NCI-H345 (cell line): ENCODE measurements at places on chromosomes 7 and 10.

DNA sequence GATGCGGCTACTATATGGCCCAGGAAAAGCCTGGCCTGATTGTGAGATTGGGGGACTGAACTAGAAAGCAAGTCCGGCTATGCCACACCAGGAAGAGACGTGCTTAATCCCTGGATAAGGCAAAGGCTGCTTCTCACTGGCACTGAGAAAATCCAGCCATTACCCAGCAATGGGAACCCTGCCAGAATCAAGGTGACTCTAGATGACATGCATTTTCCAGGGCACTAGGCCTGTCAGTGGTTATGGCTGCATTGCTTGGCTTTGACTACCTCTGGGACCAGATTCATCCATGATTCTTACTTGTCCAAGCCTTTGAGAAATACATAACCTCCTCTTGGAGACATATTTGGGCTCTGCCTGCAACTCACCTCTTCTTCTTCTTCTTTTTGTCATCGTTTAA is 317.2 kb downstream of the GRID1 start:
- no peak for DNase-seq

DNA sequence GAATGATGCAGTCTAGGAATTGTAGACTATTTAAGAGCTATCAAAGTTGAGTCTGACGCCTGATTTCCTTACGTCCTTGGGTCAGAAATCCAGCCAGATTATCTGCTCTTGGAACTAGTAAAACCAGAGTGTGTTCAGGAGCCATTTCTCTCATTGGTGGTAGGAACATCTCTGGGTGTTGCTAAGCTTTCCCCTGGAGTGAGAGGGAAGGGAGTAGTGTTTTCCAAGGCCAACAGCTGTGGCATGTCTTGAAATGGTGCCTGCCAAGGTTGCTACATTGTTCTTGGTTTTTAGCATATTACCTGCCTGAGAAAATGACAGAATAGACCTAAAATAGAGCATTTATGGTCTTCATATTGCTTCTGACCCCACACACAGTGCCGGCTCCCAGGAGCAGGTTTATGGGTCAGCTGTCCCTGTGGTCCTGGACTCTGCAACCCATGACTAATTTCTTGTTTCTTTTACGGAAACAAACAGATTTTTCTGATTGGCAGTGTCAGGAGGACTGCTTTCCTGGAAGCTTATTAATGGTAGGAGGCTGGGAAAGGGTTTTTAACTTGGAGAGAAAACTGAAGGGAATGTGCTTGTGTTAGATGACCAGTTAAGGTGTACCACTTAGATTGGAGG is 17.5 kb downstream of the GBF1 start:
- no peak for DNase-seq

DNA sequence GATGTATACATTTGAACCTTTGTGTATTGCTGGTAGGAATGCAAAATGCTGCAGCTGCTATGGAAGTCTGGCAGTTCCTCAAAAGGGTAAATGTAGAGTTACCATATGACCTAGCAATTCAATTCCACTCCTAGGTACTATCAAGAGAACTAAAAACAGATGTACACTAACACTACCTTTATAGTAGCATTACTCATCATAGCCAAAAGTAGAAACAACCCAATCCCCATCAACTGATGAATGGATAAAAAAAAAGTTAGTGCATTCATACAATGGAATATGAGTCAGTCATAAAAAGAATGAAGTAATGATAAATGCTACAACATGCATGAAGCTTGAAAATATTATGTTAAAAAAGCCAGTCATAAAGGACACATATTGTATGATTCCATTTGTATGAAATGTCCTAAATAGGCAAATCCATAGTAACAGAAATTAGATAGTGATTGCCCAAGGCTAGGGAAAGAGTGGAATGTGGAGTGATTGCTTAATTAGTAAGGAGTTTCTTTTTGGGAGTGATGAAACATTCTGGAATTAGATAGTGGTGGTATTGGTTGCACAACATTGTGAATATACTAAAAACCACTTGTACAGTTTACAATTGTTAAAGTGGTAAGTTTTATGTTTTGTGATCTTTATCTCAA is 96.4 kb upstream of the AOAH start:
- DNase-seq: no peak

DNA sequence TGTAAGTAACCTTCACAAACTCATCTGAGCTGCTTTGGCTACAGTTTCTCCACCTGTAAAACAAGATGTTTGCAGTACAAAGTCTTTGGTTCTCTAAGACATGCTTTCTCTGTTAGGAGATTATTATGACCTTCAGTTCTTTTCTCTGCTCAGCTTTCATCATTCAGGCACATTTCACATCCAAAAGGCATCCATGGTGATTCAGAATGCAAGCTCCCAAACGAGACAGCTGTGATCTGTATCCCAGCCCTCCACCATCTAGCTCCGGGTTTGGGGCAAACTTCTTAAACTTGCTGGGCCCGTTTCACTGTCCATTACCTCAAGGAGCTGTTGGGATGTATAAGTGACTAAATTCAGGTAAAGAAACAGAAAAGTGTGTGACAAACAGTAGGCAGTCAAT is 95.8 kb upstream of the COL1A2 start:
- no peak for DNase-seq

DNA sequence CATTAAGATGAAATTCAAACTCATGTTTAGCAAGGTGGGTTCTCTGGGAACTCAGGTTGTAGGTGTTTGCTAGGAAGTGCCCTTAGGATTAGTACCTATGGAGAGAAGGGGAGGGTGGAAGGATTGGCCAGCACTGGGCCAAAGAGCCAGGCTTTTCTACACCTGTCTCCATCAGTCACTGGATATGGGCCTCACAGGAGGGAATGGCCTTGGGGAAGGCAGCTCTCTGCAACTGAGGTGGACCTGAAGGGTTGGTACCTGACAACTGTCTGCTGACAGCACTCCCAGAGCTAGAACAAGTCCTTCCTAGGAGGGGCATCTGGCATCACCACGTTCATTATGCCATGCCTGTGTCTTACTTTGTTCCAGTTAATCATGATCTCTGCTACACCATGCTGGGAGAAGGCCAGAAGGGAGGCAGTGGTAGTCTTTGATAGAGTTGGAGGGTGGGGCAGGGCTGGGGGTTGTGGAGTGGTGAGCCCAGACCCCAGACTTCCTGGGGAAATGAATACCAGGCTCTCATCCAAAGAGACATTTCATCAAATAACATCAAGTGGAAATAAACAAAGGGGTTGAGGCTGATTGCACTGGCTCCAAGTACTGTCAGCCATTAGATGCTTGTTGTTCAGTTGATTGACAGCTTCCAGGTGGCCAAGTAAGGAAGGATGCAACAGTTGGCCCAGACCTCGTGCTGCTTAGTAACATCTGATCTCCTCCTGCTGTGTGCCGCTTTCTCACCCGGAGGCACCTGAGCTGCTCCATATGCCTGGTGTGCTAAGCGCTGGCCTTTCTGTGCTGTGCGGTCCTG is 70.6 kb upstream of the PIK3CG start:
- DNase-seq: no peak

- DNase-seq: no peak
Observed at GRCh38 chr10:78533098-78533497, 499.4 kb downstream of the RPS24 start.

DNA sequence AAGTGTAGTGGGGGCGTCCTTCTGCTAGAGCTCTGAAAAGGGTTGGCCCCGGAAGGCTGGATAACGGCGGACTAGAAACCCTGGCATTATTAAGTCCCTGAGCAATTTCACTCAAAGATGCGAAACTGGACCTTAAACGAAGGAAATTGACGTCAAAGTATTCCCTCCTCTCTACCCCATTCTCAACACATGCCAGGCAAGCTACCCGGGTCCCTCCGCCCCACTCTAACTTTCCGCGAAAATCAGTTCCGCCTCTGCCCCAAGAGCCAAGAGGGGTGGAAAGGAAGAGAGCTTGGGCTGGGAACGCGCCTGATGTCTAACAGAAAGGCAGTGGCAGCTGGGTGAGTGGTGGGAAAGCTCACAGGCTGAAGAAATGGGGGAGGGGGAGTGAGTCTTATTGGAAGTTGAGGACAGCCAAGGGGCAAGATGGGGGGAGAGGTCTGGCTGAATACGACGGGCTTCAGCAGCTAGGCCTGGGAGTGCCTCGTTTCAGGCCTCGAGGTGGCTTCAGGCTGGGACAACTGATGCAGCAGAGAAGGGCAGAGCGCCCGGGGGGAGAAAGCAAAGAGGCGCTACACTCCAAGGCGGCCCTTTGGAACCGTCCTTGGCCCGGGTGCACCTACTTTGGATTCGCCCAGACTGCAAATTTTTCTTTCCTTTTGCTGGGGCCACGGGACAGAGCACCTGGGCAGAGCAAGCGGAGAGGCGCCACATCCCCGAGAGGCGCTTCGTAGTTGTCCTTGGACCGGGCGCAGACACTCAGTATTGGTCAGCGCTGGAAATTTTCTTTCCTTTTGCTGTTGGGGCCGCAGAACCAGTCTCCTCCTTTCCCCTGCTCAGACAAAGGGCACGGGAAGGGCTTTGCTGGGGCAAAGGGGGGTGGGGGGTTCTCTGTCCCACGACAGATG is 2.0 kb upstream of the FEZF1 start:
- no peak for DNase-seq

DNA sequence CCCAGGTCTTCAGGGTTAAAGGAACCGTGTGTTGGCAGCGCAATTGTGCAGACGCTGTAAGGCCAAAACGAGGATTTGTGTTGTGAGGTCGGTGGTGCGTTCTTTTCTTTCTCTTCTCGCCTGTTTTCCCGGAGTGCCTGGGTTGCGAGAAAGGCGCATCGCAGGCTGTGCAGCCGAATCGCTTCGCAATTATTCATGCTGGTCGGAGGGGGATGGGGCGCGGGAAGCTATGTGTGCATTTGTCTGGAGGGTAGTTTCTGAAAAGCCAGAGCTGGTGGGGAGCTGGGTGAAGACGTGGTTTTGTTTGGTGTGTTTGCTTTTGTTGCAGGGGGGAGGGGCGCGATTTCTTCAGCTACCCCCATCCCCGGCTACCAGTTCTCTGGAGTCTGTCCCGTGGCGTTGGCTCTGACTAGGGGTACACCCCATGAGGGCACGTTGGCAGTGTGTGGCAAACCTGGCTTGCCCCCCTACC is 2.1 kb downstream of the MXI1 start:
- peak; percentile 29 for DNase-seq

GRCh38 chr10:74967911-74968666 is 141.7 kb downstream of the KAT6B start:
- DNase-seq: peak; percentile 71

DNA sequence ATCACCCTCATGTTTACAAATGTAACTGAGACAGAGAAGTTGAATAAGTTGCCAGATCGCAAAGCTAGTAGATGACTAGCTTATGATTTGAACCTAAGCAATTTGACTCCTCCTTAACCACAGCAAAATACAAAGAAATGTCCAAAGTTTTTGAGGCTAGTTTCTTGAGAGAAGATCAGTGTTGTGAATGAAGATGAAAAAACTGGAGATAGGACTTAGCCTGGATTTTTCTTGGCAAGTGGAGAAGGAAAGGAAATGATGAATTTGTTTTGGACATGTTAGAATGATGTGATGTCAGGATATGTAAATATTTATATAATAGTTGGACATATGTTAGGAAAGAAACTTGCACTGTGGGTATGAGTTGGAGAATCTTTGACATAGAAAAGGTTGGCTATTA is 149.8 kb downstream of the LSMEM1 start:
- DNase-seq: no peak

DNA sequence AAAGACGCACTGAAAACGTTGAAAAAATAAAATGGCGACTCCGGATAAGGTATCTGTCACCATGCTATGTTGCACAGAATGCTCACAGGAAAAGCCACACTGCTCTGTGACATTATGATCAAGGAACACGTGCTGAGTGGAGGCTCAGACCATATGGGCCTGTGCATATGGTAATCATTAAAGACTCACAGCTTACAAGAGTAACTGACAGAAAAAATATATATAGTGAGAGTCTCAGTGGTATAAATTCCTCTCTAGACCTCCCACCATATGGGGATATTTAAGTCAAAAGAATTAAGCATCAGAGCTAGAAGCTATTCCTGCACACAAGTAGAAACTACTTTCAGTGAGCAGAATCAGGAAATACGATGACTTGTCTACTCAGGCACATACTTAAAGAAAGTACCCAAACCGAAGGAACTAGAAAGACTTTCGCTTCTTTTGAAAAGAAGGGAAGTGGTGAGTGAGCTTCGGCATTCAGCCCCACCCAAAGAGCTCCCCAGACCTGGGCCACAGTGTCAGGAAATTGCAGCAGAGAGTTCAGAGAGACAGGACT is 65.1 kb upstream of the MPP7 start:
- DNase-seq: no peak

- DNase-seq: no peak
Observed at GRCh38 chr10:76444034-76444800, 1012.8 kb downstream of the LRMDA start.

DNA sequence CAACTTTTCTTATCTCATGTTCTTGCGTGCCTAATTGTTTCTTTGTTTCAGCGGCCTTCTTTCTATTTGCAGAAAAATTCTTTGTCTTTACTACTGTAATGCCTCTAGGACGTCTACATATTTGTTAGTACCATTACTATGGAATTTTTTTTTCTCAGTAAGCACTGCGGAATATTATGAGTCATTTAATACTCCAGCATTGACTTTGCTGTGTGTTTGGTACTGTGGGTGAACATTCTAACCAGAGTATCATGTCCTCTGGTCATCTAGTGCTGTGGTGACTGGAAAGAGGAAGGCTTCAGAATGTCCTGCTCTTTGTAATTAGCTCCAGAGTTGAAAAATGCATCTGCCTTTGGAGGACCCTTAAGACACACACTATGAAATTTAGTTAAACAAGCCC is 58.5 kb upstream of the FERD3L start:
- DNase-seq: no peak

GRCh38 chr10:116324227-116324950 is at the start of gene CCDC172:
CCDC172 (plus strand) TSS chr10:116324448; CDS start chr10:116325012, 564 bp downstream.
- no peak for DNase-seq

DNA sequence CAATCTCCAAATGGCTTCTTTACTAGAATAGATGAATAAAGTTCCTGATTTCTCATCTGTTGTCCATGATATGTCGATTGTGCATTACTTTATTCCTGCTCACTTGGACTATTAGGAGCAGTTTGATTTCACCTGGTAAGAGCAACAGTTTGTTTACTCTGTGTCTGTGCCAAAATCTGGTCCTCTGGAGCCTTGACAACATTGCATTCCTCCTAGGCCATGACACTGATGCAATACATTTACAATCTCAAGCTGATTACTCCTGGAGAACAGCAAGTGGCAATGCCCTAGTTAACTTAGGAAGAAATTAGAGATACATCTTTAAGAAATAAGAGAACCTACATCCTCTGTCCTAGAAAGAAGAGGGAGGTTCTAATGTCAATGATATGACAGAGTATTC is 71.8 kb downstream of the SGCE start:
- DNase-seq: peak; percentile 18

GRCh38 chr7:76193883-76194282 is 7.8 kb upstream of the SRRM3 start:
- DNase-seq: no peak

- DNase-seq: no peak
Observed at GRCh38 chr7:87427288-87427687, 48.2 kb downstream of the ABCB4 start.

DNA sequence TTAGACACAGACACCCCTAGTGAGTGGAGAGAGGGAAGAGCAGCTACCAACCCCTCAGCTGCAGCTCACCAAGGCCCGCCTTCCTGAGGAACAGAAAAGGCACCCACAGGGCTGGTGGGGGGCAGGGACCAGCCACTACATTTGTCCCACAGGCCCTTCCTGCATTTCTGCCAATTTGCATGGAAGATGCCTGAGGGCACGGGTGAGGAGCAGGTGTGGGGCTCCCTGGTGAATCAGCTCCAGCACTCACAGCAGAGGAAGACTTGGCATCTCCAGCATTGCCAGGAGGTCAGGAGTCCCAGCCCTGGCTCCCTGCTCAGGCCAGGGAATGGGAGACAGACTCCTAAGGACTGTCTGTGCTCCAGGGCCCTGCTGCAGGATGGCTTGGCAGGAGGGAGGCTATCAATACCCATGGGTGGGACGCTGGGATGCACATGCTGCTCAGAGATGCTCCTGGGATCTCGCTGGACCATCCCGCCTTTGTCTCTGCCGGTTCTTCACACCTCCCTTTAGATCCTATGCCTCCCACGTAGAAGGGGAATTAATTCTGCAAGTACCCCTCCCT is 109.7 kb downstream of the SLIT1 start:
- peak; percentile 22 for DNase-seq
